Activated CD4-positive, alpha-beta T cell treated with anti-CD3 and anti-CD28 coated beads, Interleukin-2, amount 10 ng/mL, durations not matched to agents 24 days and 14 days (primary cell): ENCODE measurements at places on chromosomes 16 and 17. TPM values are rescaled to one million over a fixed set of nuclear protein-coding genes. Genes with fewer than 3 reads are reported as not detected.
A peak's percentile ranks its signal among the peaks of the same experiment; 100 is the strongest.

REXO5 gene
- total RNA-seq, result 9.3 and 11.7 TPM in 2 replicates

RHOT2 gene
- 172 and 183 TPM in 2 replicates for total RNA-seq

SDR42E1 gene
- total RNA-seq, result 5.3 and 5.4 TPM in 2 replicates

GRCh38 chr16:10561425-10561824 lies 19.0 kb downstream of the EMP2 start:
- DNase-seq, result no peak

ABAT gene
- 5.0 and 5.9 TPM in 2 replicates for total RNA-seq

EXOC3L1 gene
- 0.12 TPM in 1 of 2 replicates, not detected in the other for total RNA-seq

DNA sequence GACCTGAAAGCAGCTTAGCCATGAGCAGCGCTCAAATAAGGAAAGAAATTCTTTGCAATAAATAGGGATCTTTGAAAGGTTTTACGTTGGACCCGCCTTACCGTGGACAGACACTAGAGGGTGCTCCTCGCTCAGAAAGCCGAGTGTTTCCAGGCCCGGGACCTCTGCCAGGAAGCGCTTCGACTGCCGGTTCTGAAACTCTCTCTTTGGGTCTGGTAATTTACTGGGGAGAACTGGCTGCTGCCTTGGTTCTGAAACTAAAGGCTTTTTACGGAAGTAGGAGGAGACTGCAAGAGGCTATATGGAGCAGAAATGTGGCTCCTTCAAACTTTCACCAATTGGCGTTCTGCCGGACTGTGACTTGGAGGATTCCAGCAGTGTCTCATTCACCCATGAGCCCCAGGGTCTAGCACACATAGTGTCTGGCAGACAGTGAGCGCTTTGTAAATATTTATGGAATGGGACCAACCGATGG lies 45.6 kb upstream of the HOXB9 start:
- DNase-seq, result peak; percentile 90

UTS2R gene
- 0.14 TPM in 1 of 2 replicates, not detected in the other for total RNA-seq

CD79B gene
- total RNA-seq, result 24.4 and 29.2 TPM in 2 replicates

SLC52A1 gene
- 0.14 TPM in 2 replicates for total RNA-seq

TMEM98 gene
- total RNA-seq, result 0.43 and 0.82 TPM in 2 replicates

EVPLL gene
- total RNA-seq, result not detected in 2 replicates

DNA sequence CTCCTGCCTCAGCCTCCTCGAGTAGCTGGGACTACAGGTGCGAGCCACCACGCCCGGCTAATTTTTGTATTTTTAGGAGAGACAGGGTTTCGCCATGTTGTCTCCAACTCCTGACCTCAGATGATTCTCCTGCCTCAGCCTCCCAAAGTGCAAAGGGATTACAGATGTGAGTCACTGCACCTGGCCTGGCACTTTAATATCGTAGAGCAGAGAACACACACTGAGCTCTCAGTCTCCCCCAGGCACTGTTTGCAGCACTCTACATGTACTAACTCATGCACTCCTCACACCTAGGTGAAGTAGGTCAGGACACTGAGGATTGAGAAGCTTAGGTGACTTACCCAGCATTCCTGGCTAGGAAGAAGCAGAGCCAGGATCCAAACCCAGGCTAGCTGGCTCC lies 15.0 kb downstream of the C17orf100 start:
- no peak for DNase-seq

- DNase-seq, result no peak
Measured at GRCh38 chr17:13244513-13244912, 226.7 kb upstream of the ELAC2 start.

GRCh38 chr17:58565389-58566311 lies 51.2 kb upstream of the MTMR4 start:
- DNase-seq, result no peak

DNA sequence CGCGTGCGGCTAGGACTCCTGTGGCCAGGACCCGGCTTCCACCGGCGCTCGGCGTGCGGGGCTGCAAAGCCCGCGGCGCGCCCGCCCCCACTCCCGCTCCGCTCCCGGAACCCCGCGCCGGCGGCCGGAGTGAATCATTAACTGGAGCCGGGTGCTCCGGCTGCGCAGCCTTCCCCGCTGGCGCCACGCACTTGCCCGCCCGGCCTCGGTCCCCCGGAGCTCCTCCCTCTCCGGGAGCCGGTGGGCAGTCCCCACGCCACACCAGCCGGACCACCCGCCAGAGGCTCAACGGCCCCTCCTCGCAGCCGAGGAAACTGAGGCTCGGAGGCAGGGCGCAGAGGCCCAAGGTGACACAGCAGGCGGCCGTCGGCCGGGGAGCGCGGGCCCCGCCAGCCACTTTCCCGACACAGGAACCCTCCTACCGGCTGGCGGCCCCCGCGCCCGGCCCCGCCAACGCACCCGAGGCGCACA lies 580 bp downstream of the BCAR1 start:
- DNase-seq, result no peak
